Naive thymus-derived CD8-positive, alpha-beta T cell (primary cell): ENCODE measurements at places on chromosomes 13 and 19.

DNA sequence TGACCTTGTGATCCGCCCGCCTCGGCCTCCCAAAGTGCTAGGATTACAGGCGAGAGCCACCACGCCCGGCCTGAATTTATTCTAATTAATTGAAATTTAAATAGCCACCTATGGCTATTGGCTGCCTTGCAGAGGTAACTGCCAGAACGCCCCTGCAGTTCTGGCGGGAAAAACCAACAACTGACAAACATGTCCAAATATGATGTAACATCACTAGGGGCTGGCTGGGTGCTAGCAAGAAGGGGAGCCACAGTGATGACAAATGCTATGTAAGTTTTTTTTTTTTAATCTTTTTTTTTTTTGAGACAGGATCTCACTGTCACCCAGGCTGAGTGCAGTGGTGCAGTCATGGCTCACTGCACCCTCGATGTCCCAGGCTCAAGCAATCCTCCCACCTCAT, 12.9 kb downstream of the ZSWIM9 start:
- H3K27me3 ChIP-seq: no peaks in the 10 kb centered on the region
- H3K36me3 ChIP-seq: peaks cover 16% of the 10 kb centered on the region
- peaks cover 6% of the 10 kb centered on the region for H3K4me1 ChIP-seq
- no peak overlapping the region for H3K4me3 ChIP-seq

- no peaks in the 10 kb centered on the region for H3K36me3 ChIP-seq
- H3K27me3 ChIP-seq: no peaks in the 10 kb centered on the region
- H3K27ac ChIP-seq: no peak overlapping the region
- H3K4me3 ChIP-seq: no peak overlapping the region
- H3K4me1 ChIP-seq: no peaks in the 10 kb centered on the region
Measured at GRCh38 chr13:63198071-63198470, 1782.4 kb upstream of the PCDH20 start.

- H3K4me3 ChIP-seq: peak overlapping the region; percentile 47
- H3K27me3 ChIP-seq: no peaks in the 10 kb centered on the region
- DNase-seq: no peak
- H3K27ac ChIP-seq: no peak overlapping the region
Measured at GRCh38 chr19:56955637-56956216, 115.2 kb upstream of the PEG3 start.

DNA sequence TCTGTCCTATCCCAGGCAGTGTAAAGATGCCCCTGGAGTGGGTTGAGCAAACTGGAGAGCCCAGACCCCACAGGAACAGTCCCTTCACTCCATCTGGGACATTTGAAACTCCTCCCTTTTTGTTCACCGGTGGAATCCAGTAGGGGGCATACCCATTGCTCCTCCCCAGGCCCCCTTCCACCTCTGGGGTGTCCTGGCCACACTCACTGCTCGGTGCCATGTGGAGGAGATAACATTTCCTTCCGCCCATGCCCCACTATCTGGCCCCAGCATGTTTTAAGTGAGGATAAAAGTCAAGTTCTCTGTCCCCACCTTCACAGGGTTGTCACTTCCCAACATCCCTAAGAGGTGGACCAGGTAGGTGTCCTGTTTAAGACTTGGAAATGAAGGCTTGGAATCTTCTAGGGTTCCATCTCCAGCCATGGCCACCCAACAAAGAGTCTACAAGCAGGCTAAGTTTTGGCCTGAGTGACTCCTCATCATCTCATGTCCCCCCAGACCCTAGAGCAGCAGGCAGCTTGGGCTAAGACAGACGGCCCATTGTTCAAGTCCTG, 9.3 kb downstream of the ZNF526 start:
- H3K27me3 ChIP-seq: no peaks in the 10 kb centered on the region
- H3K36me3 ChIP-seq: peaks cover 8% of the 10 kb centered on the region
- no peak for DNase-seq
- H3K4me1 ChIP-seq: peaks cover 7% of the 10 kb centered on the region
- no peak overlapping the region for H3K27ac ChIP-seq

- H3K27me3 ChIP-seq: no peaks in the 10 kb centered on the region
- no peak overlapping the region for H3K4me3 ChIP-seq
- H3K36me3 ChIP-seq: peaks cover 5% of the 10 kb centered on the region
Measured at GRCh38 chr13:73800011-73800410, 334.2 kb downstream of the KLF12 start.

DNA sequence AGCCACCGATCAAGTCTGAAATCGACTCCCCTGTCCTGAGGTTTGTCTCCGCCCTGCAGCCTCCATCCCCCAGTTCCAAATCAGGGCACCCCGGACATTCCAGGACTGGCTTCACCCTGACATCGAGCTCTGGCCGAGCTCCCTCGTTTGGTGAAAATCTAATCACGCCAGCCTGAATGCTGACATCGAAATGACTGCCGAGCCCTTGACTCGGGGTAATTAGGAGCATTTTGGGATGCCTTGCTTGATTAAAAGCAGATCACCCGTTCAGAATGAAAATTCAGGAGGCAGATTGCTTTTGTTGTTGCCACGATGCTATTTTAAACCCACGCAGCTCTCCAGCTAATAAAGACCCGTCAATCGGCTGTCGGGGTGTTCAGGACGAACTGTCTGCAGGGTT, 34.3 kb downstream of the ZNRF4 start:
- peaks cover 17% of the 10 kb centered on the region for H3K27me3 ChIP-seq
- H3K36me3 ChIP-seq: no peaks in the 10 kb centered on the region
- H3K27ac ChIP-seq: no peak overlapping the region
- no peak for DNase-seq
- peaks cover 3% of the 10 kb centered on the region for H3K4me1 ChIP-seq

- no peaks in the 10 kb centered on the region for H3K27me3 ChIP-seq
Measured at GRCh38 chr13:30341815-30342570, 34.6 kb upstream of the KATNAL1 start.

- H3K27me3 ChIP-seq: no peaks in the 10 kb centered on the region
- no peak overlapping the region for H3K27ac ChIP-seq
- H3K4me1 ChIP-seq: no peaks in the 10 kb centered on the region
- no peaks in the 10 kb centered on the region for H3K36me3 ChIP-seq
- no peak for DNase-seq
- H3K4me3 ChIP-seq: no peak overlapping the region
Measured at GRCh38 chr13:64845110-64845509, 2385.0 kb downstream of the PCDH9 start.

- no peak overlapping the region for H3K27ac ChIP-seq
- H3K36me3 ChIP-seq: no peaks in the 10 kb centered on the region
- H3K27me3 ChIP-seq: no peaks in the 10 kb centered on the region
- no peak overlapping the region for H3K4me3 ChIP-seq
- no peak for DNase-seq
Measured at GRCh38 chr19:2213799-2214198, 22.3 kb downstream of the PLEKHJ1 start.

GRCh38 chr19:49133621-49134454, 14.5 kb downstream of the PPFIA3 start:
- no peaks in the 10 kb centered on the region for H3K36me3 ChIP-seq
- no peak overlapping the region for H3K27ac ChIP-seq
- H3K4me1 ChIP-seq: peaks cover 11% of the 10 kb centered on the region
- H3K27me3 ChIP-seq: no peaks in the 10 kb centered on the region
- no peak for DNase-seq

DNA sequence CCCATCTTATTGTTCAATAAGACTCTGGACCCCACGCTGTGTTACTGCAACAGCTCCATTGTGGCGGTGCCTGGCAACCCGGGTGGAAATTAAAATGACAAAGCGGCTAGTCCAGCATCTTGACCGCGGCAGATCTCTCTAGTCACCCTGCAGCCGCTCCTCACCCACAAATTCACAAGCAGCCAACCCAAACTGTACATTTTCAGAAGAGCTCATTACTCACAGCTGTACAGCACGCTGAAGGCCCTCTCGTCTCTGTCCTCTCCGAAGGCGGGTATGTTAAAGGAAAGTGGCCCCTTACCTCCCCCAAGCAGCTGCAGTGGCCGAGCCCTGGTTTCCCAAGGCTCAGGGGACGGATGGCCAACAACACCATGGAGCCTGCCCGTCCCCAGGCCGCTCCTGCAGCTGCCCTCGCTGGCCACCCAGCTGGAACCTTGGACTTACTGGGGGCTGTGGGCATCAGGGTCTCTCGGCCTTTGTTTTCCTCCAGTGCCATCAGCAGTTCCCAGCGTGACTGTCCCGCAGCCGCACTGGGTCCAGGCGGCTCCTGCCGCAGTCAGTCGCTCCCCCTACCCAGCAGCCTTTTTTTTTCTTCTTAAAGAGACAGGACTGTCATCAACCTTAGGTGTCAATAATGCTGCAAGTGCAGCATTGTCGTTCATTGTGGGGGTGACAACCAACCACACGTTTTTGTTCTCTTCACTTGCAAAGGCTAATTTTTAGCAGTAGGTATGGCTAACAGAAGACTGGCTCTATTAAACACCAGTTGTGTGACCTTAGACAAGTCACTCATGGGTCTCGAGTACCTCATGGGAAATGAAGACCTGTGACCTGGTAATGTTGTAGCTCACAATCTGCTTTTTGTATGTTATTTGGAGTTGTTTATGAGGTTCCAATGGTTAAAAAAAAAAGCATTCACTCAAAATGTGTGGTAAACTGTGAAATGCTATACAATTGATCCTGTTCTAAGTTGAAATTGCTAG, at the start of gene SACS:
SACS (minus strand) TSS at position 532 of the 983 bp plus-strand sequence. CDS start 22,463 bp downstream, outside the sequence.
- no peak for DNase-seq
- H3K4me3 ChIP-seq: peak within 1 kb of the TSS; percentile 63
- H3K27me3 ChIP-seq: peaks cover 52% of the 10 kb centered on the region
- H3K27ac ChIP-seq: no peak within 1 kb of the TSS
- peaks cover 8% of the 10 kb centered on the region for H3K4me1 ChIP-seq
- H3K36me3 ChIP-seq: no peaks in the 10 kb centered on the region

DNA sequence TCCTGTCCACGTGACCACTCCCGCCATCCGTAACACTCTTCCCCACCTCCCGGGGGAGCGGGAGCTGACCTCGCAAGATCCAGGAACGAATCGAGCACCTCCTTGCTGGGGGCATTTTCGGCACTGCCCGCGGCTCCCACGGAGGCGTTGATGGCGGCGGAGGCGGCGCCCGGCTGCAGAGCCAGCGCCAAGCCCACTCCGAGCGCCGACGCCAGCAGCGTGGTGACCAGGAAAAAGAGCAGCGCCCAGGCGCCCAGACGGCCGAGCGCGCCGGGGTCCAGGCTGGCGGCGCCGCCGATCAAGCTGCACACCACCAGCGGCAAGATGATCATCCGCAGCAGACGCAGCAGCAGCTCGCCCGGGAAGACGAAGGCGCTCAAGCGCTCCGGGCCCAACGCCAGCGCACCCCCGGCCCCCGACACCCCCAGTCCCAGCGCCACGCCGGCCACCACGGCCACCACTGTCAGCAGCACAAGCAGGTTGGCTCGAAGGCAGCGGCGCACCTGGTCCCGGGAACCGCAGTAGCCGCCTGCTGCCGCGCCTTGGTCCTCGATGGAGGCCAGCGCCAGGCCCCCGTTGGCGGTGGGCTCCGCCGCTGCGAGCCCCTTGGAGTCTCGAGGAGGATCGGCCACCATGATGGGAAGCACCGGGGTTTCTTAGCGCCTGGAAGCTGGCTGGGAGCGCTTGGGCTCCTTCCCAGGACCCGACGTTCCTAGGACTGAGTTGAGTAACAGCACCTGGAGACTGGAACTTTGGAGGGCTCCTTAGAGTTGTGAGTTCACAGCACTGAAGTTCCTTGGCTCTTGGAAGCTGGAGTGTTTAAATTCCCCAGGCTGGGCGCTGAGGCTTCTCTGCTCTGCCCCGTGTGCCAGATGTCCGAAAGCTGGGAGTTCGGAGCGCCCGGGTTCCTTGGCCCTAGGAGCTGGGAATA, 798 bp downstream of the SLC1A5 start:
- H3K27me3 ChIP-seq: no peaks in the 10 kb centered on the region
- peaks cover 65% of the 10 kb centered on the region for H3K4me1 ChIP-seq
- H3K4me3 ChIP-seq: peak overlapping the region; percentile 89
- peak; percentile 34 for DNase-seq
- H3K36me3 ChIP-seq: peaks cover 6% of the 10 kb centered on the region

DNA sequence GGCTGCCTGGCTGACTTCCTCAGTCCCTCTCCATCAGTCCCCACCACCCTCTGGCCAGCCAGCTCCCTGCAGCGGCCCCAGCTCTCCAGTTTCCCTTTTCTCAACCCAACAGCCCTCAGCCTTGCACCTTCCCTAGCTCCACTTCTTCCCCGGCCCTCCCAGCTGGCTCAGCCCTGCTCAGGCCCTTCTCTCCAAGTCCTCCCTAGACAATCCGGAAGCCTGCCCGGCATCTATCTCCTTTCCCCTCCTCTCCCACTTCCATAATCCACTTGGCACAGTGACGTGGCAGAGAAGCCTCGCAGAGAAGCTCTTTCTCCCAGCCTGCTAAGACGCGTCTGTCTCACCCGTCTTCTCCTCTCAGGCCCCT, 1.1 kb downstream of the UBXN6 start:
- H3K36me3 ChIP-seq: no peaks in the 10 kb centered on the region
- H3K4me1 ChIP-seq: peaks cover 16% of the 10 kb centered on the region
- no peak for DNase-seq
- H3K4me3 ChIP-seq: peak overlapping the region; percentile 88
- peak overlapping the region; percentile 89 for H3K27ac ChIP-seq

DNA sequence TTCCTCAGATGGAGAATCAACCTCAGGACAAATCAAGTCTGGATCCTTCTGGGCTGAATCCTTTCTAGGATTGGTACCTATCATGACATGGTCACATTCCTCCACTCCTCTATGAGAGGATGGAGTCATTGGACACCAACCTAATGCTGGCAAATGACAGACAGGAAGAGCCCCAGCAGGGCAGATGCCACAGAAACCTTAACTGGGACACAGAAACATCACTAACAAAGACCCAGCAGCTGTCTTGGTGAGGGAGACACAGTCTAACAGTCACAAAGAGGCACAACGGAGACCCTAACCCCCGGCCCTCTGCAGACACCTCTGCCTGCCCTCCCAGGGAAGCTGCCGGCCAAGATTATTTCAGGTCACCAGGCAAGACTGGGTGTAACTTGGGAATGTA, 2.1 kb downstream of the ANKRD27 start:
- peaks cover 22% of the 10 kb centered on the region for H3K4me1 ChIP-seq
- H3K4me3 ChIP-seq: peak overlapping the region; percentile 72
- no peak overlapping the region for H3K27ac ChIP-seq
- no peak for DNase-seq
- H3K27me3 ChIP-seq: peaks cover 9% of the 10 kb centered on the region

- no peak overlapping the region for H3K4me3 ChIP-seq
- no peaks in the 10 kb centered on the region for H3K4me1 ChIP-seq
- H3K27ac ChIP-seq: no peak overlapping the region
- H3K36me3 ChIP-seq: peaks cover 20% of the 10 kb centered on the region
Measured at GRCh38 chr19:34589730-34590129, 87.2 kb downstream of the SCGB2B2 start.

DNA sequence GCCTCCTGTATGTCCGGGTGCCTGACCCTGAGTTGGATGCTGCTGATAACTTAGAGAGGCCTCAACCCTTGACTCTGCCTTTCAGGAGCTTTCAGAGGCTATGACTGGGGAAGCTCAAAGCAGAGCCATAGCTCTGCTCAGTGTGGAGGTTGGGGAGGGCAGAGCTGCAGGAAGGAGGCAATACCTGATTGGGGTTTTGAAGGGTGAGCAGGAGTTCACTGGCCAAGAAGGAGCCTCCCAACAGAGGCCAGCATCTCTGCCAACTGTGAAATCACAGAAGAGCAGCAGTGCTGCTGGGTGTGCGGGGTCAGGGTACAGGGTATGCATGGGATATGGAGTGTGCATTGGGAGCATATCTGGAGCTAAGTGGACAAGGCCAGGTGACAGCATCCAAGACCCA, 21.6 kb downstream of the TMEM38A start:
- H3K4me1 ChIP-seq: no peaks in the 10 kb centered on the region
- no peak overlapping the region for H3K27ac ChIP-seq
- peaks cover 15% of the 10 kb centered on the region for H3K36me3 ChIP-seq
- DNase-seq: no peak
